ENCODE measurements at places on chromosomes 5 and 9.

DNA sequence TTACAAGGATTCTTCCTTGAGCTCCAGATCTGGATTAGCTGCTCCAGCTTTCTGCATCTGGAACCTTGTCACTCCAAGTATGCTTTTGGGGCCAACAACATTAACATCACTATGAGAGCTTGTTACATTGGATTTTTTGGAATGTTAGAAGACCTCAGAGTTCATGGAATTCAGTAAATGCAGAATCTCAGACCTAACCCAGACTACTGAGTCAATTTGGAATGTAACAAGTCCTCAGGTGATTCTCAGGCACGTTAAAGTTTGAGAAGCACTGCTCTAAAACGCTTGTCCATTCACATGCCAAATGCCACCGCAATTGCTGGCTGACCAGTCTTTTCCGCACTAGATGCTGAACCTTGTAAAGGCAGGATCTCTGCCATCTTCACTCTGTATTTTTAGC, 251.4 kb upstream of the TRIM32 start:
- no peak for DNase-seq

- DNase-seq = no peak
These were observed 111.2 kb downstream of the ADAMTS2 start for GRCh38 chr5:179233909-179234562.

DNA sequence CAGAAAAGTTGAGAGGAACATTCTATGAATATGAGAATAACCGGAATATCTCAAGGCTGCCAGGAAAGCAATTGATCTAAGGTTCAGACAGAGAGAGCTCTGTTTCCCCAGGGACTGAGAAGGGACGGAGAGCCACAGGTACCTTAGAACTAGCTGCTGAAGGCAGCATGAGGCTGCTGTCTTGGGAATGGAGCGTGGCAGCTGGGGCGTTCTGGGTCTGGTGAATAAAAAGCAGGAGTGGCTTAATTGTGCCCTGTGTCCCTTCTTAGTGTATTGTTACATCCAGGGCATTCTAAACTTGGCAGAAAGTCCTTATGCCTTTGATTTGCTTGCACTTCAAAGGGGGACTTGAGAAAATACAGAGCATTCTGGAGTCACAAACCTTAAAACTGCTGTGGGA, 434.5 kb downstream of the KDM4C start:
- no peak for DNase-seq

DNA sequence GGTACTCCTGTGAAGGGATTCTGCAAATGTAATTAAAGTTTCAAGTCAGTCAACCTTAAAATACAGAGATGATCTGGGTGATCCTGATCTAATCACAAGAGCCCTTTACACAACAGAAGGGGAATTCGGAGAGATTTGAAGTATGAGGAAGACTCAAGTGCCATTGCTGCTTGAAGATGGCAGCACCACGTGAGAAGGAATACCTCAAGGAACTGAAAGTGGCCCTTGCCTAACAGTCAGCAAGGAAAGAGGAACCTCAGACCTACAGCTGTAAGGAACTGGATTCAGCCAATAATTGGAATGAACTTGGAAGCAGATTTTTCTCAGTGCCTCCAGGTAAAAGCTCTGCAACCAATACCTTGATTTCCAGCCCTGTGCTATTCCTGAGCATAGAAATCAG, 87.4 kb downstream of the THBS4 start:
- no peak for DNase-seq

DNA sequence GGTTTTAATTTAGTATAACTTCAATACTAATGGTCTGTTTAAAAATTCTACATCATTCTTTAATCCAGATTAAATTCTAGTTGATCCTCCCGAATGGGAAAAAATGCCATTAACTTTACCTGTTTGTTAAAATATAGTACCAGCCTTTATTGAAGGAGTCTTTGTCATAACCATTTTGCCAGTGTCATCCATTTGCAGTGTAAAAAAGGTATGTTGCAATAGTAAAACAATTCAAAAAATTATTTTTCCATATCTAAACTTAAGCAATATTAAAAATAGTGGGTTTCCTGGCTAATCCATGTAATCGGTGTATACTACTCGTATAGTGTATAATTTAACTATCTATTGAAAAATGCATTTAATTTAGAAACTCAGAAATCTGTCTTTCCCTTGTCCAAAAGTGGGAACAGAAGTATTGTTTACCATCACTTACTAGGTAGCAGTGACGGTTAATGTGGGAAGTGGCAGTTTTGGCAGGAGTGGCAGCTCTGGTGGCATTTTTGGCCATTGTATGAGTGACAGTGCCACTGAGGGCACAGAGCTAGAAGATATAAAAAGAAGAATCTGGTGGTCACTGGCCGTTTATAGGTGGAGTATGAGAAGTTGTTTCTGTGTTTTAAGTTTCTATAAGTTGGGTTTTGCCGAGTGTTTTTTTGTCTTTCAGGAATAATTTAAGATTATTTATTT, 1.9 kb downstream of the AP3S1 start:
- DNase-seq = no peak

GRCh38 chr5:161278739-161279660, 267.5 kb downstream of the GABRB2 start:
- DNase-seq = no peak

GRCh38 chr9:98833090-98833956, 25.9 kb downstream of the GALNT12 start:
- no peak for DNase-seq

- DNase-seq = no peak
These were observed 40.7 kb downstream of the LHFPL2 start for GRCh38 chr5:78607864-78608263.

DNA sequence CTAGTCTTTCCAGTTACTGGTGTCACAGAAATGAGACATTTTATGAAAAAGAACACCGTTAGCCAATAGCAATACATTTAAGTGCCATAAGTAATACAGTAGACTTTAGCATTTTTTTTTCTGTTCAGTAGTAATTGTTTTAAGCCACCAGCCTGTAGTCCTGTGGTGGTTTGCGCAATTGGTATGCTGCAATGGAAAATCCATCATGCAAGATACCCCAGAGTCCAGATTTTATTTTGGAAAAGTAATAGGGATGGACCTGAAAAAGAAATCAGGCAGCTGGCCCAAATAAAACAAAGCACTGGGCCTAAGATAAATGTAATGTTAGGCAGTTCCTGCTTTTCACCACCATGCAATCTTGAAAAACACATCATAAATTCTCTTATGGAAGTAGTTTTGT, 94.6 kb upstream of the RASGRF2 start:
- DNase-seq = no peak

DNA sequence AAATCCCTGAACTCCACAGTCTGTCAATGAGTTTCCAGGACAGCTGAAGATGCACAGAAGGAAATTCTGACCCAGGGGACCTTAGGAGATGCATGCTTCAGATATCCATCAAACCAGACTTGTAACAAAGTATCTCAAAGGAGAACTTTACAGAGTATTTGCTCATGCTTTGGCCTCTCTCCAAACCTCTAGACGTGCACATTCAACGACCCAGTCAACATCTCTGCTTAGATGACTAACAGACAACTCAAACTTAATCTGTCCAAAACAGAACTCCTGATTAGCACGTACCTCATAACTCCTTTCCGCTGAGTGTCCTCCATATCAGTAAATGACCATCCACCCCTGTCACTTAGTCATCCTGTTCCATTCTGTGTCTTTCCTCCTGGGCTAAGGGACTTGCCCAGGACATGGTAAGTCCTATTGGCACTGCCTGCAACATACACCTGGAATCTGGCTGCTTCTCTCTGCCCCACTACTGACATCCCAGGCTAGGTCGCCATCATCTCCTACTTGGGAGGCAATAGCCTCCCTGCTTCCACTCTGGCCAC, 107.4 kb downstream of the LMNB1 start:
- no peak for DNase-seq

GRCh38 chr5:164191240-164191639, 685.8 kb downstream of the MAT2B start:
- DNase-seq = no peak

DNA sequence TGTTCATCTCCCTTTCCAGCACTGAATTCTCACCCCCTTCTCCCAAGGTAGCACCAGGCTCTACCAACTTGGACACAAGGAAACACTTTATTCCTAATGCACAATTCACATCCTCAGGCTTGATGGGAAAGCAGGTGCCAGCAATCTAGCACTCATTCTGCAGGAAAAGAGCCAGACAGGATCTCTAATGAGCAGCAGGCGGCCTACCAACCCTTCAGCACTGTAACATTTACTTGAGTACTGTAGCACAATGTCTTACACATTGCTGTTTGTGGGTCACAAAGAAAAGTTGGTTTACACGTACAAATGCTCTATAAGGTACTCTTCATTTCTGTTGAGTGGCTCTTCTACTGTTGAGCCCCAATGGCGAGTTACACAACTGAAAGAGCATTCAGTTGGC, 254.4 kb downstream of the MLLT3 start:
- no peak for DNase-seq

GRCh38 chr5:82290908-82291307, 12.8 kb upstream of the RPS23 start:
- no peak for DNase-seq

- DNase-seq = no peak
These were observed 19.9 kb upstream of the TMEM250 start for GRCh38 chr9:136138566-136138965.

DNA sequence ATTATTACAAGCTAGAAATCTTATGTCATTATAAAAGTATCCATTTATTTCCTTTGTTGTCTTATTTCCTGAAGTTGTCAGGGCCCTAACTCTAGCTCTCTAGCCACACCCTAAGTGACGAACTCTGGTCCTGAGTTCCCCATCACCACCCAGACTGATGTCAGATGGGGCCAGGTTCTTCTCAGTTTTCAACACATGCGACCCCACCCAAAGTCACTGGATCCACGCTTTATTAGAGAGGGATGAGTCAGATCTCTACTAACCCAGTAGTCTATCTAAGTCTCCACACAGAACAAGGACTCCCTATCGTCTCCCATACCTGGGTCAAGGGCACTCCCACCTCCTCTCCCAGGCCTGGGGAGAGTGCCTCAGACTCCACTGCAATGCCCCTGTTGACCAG, 6.8 kb upstream of the FEM1C start:
- no peak for DNase-seq

GRCh38 chr9:118686959-118687358, 682.3 kb downstream of the BRINP1 start:
- no peak for DNase-seq

- DNase-seq = no peak
These were observed 68.2 kb downstream of the KCNT1 start for GRCh38 chr9:135770203-135770535.

Measured in activated T-helper 1 cell treated with anti-CD3 and anti-CD28 coated beads, Interleukin-2, amount 50 U/mL, for 16 hours (primary cell).